Stimulated activated CD4-positive, alpha-beta T cell treated with anti-CD3 and anti-CD28 coated beads, Interleukin-12 subunit alpha, Interleukin-12 subunit beta, amount 100 ng/mL, for 48 hours (primary cell): ENCODE measurements at places on chromosomes 5 and 9.
A peak's percentile ranks its signal among the peaks of the same experiment; 100 is the strongest.

- DNase-seq, result no peak
Measured at GRCh38 chr9:138102246-138103051, 224.9 kb downstream of the CACNA1B start.

GRCh38 chr5:33261305-33261704, 179.5 kb upstream of the TARS1 start:
- DNase-seq, result no peak

DNA sequence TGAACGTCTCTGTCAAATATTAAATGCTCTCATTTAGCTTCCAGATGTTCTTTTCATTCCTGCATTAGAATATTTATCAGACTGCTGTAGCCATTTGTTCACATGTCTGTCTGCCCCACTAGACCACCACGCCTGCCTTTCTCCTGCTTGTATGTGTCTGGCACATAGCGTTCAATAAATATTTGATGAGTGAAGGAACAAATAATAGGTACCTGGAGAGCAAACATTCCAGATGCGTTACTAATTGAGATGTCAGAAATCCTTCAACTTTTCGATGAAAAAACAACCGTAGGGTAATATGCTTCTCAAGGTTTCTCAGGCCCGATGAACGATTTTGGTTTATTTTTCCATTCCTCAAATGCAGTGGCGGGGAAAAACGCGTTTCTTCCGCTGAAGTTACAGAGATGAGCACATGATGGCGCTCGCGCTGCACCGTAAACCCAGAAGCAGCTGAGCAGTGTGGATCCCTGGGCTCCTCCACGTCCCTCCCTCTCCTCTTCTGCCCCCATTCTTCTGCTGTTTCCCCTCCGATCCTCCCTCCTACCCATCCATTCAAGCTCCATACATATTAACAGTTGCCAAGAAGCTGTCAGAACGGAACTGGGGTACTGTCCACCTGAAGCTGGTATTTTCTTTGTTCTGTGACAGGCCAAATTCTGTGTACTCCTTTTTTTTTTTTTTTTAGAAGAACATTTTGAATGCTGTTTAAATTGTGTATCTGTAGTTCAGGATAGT, 245.4 kb downstream of the MPDZ start:
- DNase-seq, result peak; percentile 1

DNA sequence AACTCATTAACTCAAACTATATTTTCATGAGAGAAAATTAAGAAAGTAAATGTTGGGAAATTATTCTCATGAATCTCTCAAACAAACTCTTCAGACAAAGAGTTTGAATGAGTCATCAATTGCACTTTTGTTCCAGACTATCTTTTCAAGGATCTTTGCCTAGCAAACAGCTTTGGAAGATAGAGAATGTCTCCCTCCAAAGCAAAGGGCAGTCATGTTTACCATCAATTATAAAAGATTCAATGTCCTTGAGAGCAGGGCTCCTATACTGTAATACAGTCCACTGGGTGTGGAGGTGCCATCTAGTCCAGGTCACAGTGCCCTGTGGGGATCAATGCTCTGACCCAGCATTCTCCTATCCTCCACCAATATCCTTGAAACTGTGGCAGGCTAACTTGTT, 1429.3 kb downstream of the EFNA5 start:
- DNase-seq, result no peak
